ENCODE measurements at places on chromosomes 11 and 22. TPM values are rescaled to one million over a fixed set of nuclear protein-coding genes. Genes with fewer than 3 reads are reported as not detected.

DNA sequence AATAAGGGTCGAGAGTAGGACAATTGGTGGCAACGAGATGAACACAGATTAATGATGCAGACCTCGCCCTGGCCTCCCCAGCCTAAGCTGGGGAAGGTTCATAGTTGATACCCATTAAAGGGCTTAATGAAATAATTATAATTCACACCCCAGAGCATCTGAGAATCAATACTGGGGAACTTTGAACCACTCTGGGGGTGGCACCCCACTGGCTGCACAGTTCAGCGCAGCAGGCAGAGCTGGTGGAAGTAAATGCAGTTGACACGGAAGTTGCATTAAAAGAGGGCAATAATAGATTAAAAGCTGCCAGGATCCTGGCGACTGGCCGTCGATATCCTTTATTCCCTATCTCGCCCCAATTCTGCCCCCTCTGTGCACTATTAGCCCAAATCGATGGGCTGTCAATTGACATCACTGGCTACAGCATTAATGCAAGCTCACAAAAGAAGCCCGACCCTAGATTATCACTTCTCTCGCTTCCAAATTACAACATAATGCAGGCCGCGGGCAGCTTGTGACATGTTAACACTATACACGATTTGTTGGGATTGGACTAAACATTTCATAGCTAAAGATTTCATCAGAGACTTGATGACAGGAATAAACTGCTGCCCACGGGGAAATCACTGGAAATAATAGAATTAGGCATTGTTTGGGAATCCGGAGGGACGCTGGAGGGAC, 14.5 kb downstream of the HSPA8 start:
- DNase-seq: no peak

DNA sequence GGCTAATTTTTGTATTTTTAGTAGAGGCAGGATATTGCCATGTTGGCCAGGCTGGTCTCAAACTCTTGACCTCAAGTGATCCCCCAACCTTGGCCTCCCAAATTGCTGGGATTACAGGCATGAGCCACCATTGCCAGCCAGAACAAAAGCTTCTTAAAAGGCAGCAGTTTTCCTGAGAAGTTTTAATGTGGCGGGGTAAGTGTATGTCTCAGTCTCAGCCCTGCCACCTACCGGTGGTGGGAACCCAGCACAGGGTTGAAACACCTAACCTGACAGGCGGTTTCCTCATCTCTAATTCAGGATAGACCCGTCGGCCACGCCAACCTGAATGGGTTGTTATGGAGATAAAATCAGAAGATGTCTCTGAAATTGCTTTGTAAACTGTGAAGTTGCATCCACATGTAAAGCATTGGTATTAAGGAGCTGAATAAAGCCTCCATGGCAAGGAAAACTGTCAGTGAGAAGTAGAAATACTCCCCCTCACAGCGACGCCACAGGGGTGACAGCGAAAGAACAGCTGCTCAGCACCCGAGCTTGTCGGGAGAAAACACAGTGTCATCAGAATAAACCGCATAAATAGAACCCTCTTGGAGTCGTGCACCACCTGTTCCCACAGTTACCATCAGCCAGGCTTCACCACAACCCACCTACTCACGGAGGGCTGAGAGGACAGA, 165.9 kb upstream of the NCAM1 start:
- peak; percentile 72 for DNase-seq

GRCh38 chr11:15969701-15970329, 386.5 kb downstream of the SOX6 start:
- peak; percentile 87 for DNase-seq

DNA sequence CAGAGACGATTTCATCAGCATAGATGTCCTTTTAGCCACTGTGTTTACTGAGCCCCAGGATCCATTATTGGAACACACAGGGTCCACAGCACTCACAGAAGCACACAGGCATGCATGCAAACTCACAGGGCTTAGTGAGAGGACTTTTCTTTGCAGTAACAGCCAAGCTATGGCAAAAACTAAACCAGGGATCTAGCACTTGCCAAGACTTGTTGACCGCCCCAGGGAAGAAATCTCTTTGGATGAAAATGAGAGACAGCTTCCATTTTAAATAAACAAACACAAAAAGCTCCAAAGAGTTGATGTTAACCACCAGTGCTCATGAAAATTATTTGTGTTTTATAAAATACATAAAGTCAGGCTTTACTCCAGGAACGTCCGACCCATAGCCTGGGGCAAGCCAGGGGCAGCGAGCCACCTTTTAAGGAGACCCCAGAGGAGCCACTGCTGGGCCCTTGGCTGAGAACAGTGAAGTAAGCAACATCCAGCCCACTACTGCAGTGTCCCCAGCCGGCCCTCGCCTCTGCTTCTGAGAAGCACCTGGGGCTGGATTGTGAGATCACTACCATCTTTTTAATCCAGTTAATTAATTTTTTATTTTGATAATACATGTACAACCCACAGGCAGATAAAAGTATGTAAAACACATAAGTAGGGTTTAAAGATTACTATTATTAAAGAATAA, 22.0 kb upstream of the TFIP11 start:
- DNase-seq: peak; percentile 38

- DNase-seq: peak; percentile 51
These were observed 59.8 kb downstream of the APOL5 start for GRCh38 chr22:35777335-35777975.

GRCh38 chr11:117218133-117218915, 13.5 kb downstream of the PCSK7 start:
- DNase-seq: no peak

DNA sequence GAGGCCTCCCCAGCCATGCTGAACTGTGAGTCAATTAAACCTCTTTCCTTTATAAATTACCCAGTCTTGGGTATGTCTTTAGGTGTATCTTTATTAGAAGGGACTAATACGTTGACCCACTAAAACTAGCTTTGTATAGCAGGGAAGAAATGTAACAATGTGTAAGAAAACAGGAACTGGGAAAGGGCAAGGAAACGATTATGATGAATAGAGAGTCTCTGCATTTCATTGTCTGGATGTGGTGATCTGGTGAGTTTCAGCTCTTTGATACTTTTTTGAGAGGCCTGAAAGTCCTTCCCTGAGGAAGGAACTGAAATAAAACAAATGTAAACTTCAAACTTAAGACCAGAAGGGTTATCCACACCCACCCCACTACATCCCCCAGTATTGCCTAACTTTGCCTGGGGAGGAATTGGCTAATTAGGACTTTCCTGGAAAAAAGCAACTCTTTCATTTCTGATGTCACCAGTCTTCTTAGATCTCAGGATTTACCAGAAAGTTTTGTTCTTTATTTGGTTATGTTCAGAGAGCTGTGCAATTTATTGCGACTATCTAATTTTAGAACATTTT, 119.0 kb downstream of the LDLRAD3 start:
- peak; percentile 67 for DNase-seq

DNA sequence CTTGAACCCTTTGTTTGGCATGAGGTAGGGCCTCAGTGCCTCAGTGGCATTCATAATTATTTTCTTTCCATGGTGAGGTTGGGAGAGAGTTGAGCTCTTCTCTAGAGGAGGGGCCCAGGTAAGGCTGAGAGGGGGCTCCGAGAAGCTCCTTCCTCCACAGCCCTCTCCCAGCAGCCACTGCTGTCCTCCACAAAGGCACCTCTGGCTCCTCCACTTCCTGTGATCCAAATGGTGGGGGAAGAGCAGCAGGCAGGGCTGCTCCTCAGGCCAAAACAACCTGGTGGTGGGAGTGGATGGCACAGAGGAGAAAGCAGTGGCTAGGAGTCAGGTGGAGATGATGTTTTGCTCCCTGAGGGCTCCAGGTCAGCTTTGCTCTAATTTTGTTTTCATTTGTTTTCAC, 13.3 kb downstream of the ROBO4 start:
- DNase-seq: no peak

- DNase-seq: peak; percentile 34
These were observed 149.7 kb downstream of the TRPC6 start for GRCh38 chr11:101434026-101434643.

GRCh38 chr22:21823740-21824444, 43.6 kb downstream of the MAPK1 start:
- DNase-seq: no peak

GRCh38 chr11:17734986-17735817, 621 bp downstream of the KCNC1 start:
- DNase-seq: peak; percentile 67

DNA sequence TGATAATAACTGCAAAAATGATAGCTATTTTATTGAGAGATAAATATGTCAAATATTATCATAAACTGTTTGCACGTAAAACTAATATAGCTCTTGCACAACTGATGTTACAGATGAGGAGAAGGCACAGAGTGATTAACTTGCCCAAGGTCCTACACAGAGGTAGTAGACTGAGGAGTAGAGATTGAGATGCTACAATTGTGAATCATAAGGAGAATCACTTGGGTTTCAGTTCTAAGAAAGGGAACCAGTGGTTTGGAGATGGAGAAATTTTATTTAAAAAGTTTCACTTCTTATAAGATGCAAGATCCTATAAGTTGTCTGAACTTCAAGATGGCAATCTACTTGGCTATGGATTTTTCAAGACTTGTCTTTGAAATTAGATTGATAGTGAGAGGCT, 224.8 kb upstream of the RAG2 start:
- no peak for DNase-seq

DNA sequence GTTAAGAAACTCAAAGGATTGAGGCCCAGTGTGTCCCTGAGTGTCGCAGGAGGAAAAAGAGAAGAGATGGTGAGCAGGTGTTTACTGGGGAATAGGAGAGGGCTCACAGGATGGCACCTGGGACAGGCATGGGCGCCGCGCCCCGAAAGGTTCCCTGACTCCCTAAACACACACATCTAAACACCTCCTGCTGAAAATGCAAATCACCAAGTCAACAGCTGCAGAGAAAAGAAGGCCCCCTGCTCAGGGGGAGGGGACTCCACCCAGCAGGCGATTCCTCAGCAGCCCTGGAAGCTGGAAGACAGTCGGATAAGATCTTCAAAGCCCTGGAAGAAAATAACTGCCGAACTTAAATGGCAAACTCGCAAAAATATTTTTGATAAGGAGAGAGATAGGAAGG, 377.2 kb downstream of the BRD1 start:
- no peak for DNase-seq

DNA sequence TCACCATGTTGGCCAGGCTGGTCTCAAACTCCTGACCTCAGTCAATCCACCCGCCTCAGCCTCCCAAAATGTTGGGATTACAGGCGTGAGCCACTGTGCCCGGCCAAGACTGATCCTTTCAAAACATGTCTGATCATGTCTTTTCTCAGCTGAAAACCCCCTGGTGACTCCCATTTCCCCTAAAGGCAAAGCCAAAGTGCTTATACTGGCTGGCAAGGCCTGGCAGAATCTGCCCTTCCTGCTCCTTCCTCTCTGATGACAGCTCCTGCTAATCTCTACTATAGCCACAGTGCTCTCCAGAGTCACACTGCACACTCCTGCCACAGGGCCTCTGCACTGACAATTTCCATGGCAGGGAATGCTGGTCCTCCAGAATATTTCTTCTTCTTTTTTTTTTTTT, 2.6 kb upstream of the MCHR1 start:
- peak; percentile 55 for DNase-seq

GRCh38 chr11:107702109-107702660, 9.7 kb downstream of the SLN start:
- DNase-seq: no peak

- DNase-seq: peak; percentile 61
These were observed 30.4 kb downstream of the PAAF1 start for GRCh38 chr11:73907191-73907590.

GRCh38 chr11:128936606-128937251, 5.9 kb downstream of the TP53AIP1 start:
- no peak for DNase-seq

- DNase-seq: no peak
These were observed 61.5 kb downstream of the RPUSD4 start for GRCh38 chr11:126149759-126150625.

GRCh38 chr11:87150936-87151335, 113.2 kb downstream of the TMEM135 start:
- peak; percentile 9 for DNase-seq

DNA sequence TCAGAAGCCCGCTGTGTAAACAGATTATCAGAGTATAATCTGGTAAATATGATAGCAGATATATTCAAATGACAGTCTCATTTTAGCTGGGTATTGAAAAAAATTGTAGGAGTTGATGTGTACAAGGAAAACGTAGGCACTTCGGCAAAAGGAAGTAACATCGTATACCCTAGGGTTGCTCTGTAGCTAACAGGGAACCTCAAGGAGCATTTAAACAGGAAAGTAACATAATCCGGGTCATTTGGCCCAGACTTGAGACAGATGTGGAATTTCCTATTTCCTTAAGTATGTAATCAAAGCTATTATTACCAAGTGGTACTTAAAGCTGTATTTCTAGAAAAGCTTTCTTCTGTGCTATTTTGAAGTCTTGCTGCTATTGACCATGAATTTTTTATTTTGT, 215.6 kb downstream of the DDX10 start:
- no peak for DNase-seq

DNA sequence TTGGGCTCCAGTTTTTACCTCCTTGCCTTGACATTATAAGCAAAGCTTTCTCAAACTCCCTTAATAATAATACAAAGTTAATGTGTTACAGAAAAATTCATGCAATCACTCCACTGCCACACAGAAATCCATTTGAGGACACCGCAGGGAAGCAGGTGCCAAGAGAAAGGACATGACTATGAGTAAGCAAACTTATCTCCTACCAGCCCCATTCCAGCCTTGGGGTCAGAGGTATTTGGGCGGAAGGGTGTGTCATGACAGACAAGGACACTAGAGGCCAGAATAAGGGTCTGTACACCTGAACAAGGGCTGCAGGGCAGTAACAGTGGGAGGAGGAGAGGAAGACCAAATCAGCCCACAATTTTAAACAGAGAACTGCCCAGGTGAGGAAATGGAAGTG, 5.9 kb downstream of the GNG3 start:
- DNase-seq: no peak

GRCh38 chr11:61168042-61168688, 6.9 kb upstream of the VPS37C start:
- DNase-seq: no peak

- DNase-seq: no peak
These were observed 11.3 kb downstream of the TMEM216 start for GRCh38 chr11:61403658-61404057.

GRCh38 chr11:103031834-103032233, 60.1 kb downstream of the DCUN1D5 start:
- DNase-seq: no peak

Gene RPS6KA4
- 42.5 TPM for total RNA-seq

Gene CYP2D6
- 3.5 TPM for total RNA-seq

Gene RASSF7
- total RNA-seq: 13.3 TPM

Gene HOATZ
- total RNA-seq: not detected

Gene OR8A1
- not detected for total RNA-seq

Gene CD248
- not detected for total RNA-seq

Gene RTN4R
- 2.7 TPM for total RNA-seq

Gene CSRP3
- total RNA-seq: not detected

Gene GGTLC3
- not detected for total RNA-seq

Gene ATXN10
- 149 TPM for total RNA-seq

Gene SSH3
- 38.0 TPM for total RNA-seq

Gene OR10A2
- not detected for total RNA-seq

Gene SLC5A1
- not detected for total RNA-seq

Gene GGTLC2
- total RNA-seq: not detected

Gene CFAP300
- 12.9 TPM for total RNA-seq

Gene BAIAP2L2
- 7.1 TPM for total RNA-seq

Gene CNGA4
- total RNA-seq: not detected

Gene CHRDL2
- not detected for total RNA-seq

Gene TEX54
- total RNA-seq: not detected

Gene NXPE2
- not detected for total RNA-seq

Gene RCOR2
- total RNA-seq: not detected
